Effector memory CD4-positive, alpha-beta T cell (primary cell): ENCODE measurements at places on chromosomes 2 and 18.

GRCh38 chr18:55783921-55784320 lies 195.9 kb upstream of the TCF4 start:
- DNase-seq: no peak

GRCh38 chr2:150487537-150488429 lies at the start of gene RND3:
TSS of gene RND3 (minus strand) at chr2:150487667. CDS start at chr2:150487417, 250 bp downstream.
- DNase-seq: no peak

DNA sequence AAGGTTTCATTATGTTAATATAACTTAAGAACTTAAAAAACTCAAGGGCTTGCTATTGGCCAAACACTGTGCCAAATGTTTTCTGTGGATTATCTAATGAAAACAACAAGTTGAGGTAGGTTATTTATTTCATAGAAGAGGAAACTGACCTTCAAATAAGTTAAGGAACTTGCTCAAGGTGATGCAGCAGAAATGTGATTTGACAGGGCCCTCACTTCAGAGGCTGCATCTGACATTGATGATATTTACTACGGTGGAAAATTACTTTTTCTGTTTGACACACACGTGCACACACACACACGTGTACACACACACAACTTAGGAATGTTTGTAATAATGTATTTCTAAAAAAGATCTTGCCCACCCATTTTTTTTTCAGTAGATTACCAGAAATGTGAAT lies 137.2 kb upstream of the CXCR4 start:
- DNase-seq: no peak

- DNase-seq: no peak
Measured at GRCh38 chr2:10404324-10405143, 43.6 kb downstream of the ODC1 start.

DNA sequence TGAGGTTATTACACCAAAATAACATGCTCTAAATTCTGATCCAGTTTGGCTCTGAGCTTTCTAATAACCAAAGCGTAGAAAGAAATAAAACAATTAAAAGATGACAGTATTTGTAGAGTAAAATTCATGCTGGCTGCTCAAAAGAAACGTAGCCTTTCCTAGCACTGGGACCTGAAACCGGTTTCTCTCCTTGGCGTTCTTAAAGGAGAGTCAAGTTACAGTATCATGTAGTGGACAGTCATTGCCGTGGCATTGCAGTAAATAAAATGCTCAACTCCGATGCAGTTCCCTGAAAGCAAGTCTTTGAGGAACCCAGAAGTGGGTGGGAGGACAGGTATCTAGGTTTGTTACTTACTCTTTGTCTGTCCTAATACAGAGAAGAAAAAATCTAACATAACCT lies 52.7 kb upstream of the ITM2C start:
- no peak for DNase-seq

DNA sequence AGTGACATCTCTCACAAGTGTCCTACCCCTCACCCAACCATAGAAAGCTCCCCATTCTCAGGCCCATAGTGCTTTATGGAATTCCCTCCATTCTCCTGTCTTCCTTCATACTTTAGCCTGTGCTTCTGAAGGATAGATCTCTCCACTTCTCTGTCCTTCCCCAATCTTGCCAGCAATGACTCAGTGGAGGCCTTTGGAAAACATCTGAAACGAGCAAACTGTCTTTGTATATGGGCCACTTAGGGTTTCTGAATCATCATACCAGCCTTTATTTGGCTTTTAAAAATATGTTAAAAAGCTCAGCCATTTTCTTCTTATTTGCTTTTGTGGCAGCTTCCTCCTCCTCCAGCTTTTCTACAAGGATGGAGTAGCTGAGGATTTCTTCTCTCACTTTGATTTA lies 65.6 kb upstream of the ZNF385B start:
- no peak for DNase-seq

GRCh38 chr2:66696886-66697285 lies 262.0 kb downstream of the MEIS1 start:
- DNase-seq: no peak

DNA sequence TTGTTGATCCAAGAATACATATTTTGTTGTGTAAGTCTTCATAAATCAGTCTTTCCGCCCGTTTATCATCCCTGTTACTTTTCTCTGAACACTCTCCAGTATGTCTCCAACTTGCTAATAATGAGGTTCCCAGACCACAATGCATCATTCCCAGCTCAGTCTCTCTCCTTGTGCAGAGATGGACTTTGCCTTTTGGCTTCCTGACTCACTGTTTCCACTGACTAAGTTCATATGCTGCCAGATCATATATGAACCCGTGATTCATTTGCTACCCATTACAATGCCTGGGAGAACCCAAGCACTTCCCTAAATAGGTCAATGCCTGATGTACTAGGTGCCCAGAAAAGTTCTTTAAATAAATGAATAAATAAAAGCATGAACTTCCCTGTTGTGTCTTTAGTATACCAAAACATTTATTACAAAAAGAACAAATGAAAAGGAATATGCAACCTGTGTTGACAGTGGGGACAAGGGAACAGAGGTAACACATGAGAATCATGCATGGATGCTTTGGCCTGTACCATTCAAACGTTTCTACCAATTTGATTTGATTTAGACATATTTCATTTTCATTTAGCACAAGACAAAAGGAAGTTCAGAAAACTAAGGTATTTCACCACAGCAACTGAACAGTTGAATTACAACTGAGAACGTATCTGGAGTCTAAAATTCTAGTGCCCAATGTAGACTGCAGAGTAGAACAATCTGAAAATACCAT lies 215.4 kb upstream of the HNRNPA3 start:
- no peak for DNase-seq
